ENCODE measurements at places on chromosomes 3 and 15. TPM values are rescaled to one million over a fixed set of nuclear protein-coding genes. Genes with fewer than 3 reads are reported as not detected.
A peak's percentile ranks its signal among the peaks of the same experiment; 100 is the strongest.

Gene BSN
- 0.61 TPM for total RNA-seq

DNA sequence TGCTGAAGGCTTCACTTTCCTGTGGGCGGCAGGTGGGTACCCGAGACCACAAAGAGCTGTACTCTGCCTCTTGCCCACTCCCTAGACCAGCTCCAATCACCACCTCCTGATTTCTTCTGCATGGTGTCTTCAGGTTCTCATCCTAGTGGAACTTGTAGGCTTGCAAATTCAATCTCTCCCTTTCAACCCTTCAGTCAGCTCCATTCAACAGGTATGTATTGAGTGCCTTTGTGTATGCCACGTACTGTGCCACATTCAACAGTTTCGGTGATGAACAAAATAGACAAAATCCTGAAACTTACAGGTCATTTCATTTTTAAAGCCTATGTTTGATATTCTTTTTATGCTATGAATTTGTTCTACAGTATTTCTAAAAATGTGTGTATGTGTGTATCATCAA lies 5.4 kb upstream of the CLDN11 start:
- H3K27ac ChIP-seq, result no peak overlapping the region
- H3K4me3 ChIP-seq, result no peak overlapping the region
- no peaks in the 10 kb centered on the region for H3K36me3 ChIP-seq
- peak; percentile 15 for DNase-seq

DNA sequence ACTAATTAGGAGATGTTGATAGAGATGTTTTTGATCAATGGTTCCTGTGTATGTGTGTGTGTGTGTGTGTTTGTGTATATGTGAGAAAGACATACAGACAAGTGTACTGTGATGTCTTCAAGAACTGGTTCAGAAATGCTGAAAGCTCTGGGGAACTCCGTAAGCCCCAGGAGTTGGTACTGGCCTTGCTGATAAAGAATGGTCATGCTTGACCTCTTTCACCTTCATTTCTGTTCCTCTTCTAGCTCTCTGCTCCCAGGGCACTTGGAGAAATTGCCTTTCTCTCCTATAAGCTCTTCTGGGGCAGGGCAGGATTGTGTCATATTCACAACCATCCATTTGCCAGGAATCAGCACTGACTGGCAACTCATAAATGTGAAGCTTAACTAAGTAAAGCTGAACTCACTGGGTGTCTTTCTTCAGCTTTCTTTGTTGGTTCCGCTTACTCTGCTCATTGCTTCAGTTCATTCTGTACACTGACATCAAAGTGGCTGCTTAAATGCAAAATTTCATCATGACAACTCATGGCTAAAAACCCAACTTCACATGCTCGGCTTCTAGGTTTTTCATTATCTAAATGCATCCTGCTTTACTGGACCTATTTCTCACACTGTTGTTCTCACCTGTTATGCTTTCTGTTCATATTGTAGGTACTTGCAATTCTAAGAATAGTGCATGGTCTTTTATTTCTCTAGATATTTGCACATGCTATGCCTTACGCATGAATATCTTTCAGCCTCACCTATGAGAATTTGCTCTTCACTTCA lies 162.1 kb upstream of the LYSMD4 start:
- DNase-seq, result no peak
- H3K4me1 ChIP-seq, result no peaks in the 10 kb centered on the region
- no peak overlapping the region for H3K4me3 ChIP-seq
- H3K36me3 ChIP-seq, result no peaks in the 10 kb centered on the region
- H3K27ac ChIP-seq, result no peak overlapping the region

- peaks cover 47% of the 10 kb centered on the region for H3K36me3 ChIP-seq
- H3K4me1 ChIP-seq, result no peaks in the 10 kb centered on the region
- no peak overlapping the region for H3K27ac ChIP-seq
- H3K4me3 ChIP-seq, result no peak overlapping the region
Observed at GRCh38 chr3:119428538-119428937, 34.9 kb downstream of the TMEM39A start.

GRCh38 chr3:7205962-7206361 lies 345.0 kb downstream of the GRM7 start:
- no peak for DNase-seq
- H3K4me3 ChIP-seq, result no peak overlapping the region
- no peaks in the 10 kb centered on the region for H3K4me1 ChIP-seq
- no peaks in the 10 kb centered on the region for H3K36me3 ChIP-seq
